Activated CD4-positive, alpha-beta T cell treated with anti-CD3 and anti-CD28 coated beads for 1 hour (primary cell): ENCODE measurements at places on chromosomes 12 and 14.
A peak's percentile ranks its signal among the peaks of the same experiment; 100 is the strongest.

GRCh38 chr14:54659365-54659764, 92.4 kb downstream of the SAMD4A start:
- no peak for DNase-seq

GRCh38 chr12:52311285-52311648, 9.9 kb downstream of the KRT83 start:
- no peak for DNase-seq

DNA sequence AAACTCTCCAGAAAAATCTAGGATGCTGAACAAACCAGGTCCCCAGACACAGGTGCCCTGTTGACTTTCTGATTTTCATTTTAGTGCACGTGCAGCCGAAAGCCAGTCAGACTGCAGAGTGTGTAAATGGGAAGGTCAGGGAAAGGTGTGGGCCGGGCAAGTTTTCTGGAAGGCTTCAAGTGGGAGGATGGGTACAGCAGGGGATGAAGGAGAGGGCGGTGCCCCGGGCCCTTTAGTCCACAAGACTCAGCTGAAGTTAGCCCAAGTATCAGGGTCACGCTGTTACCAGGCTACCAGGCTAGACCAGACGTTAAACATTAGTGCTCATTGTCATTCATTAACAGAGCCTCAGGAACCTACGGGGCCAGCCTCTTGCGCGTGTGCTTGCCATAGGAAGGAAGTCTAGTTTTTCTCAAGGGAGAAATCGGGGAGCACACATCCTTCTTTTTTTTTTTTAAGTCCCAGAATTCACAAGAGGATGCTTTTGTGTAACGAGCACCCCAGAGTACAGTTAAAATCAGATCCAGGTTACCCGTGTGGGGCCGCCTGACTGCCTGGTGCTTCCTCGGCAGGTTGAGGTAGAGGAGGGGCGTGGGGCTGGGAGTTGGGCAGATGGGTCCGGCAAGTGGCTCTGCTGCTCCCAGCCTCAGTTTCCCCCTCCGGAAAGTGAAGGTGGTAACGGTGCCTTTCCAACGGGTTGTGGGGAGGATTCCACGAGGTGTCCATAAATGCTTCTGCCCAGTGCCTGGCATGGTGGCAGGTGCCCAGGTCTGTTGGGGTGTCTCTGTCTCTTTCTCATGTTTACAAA, 19.1 kb downstream of the BCL7A start:
- DNase-seq, result no peak

DNA sequence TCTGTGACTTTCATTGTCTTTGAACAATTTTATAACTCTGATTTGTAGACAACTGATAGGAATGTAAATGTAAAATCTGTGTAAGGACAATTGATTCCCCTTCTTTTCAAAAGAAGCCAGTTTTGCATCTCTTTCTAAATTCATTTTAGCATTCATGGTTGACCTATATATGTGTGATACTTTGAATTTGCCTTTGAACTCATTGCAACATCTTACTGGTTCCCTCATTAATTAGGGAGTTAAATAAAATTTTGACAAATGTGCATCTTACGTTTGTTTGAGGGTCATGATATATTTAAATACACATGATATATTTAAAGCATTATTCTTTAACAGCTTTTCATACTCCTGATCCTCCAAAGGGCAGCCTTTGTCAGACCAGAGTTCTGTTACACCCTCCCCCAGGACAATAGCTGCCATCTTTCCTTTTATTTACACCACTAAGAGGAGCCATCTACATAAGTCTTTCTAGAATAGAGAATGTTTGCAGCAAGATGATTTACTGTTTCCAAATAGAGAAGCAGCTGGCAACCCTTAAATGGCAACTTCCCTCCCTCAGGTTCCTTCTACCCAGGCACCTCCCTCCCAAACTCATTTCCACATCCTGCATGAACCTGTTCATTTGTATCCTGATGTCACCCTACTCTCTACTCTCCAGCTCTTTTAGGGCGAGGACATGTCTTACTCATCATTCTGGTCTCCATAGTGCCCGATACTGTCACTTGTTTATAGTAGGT, 40.2 kb upstream of the APPL2 start:
- no peak for DNase-seq

GRCh38 chr14:59187802-59188460, 536 bp upstream of the DAAM1 start:
- peak; percentile 22 for DNase-seq

DNA sequence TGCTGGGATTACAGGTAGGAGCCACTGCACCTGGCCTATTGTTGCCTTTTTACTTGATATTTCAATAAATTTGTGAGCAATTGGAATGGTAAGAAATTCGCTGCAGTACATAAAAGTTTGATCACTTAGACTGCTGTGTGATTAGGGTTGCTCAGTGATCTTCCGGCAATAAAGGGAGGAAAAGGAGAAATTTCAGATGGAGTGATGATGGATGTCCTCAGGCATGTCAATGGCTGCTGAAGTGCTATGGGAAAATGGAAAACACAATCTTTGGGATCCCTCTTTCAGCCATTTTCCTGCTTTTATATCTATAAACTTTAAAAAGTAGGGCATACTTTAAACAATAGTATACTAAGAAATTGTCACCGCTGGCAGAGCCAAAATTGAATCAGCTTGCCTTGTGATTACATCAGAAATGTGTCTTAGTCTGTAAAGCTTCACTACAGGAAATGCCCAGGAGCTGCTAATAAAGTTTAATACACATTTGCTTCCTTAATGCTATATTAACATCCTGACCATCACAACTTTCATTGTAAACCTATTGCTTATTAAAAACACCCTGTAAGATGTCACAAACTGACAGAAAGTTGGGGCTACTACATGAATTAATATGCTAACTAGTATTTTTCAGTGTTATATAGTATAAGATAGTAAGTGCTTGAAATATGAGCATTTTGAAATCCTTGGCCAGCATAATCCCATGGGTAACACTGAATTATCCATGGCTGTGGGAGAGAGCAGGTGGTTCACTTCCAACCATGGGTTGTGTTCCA, 13.7 kb upstream of the FBXL14 start:
- no peak for DNase-seq

DNA sequence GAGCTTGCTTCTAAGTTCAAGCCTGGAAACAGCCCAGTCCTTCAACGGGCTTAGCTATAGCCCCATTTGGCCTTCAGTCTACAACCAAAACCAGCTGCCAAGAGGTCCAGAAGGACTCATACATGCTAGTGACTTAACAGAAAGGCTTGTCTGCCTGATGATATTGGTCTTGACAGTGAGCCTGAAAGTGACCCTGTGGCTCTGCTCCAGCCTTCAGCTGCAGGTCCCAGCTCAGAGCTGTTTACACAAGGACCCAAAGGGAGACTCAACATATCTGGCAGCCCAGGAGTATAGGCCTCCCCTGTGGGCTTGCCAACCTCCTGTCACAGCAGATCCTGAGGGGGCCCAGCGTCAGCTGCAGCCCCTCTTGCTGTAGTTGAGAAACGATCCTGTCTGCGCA, 27.5 kb downstream of the COX16 start:
- DNase-seq, result no peak

- no peak for DNase-seq
These were observed 30.3 kb upstream of the WDR89 start for GRCh38 chr14:63671987-63672386.

- no peak for DNase-seq
These were observed 329.8 kb upstream of the FOXG1 start for GRCh38 chr14:28436821-28437220.

DNA sequence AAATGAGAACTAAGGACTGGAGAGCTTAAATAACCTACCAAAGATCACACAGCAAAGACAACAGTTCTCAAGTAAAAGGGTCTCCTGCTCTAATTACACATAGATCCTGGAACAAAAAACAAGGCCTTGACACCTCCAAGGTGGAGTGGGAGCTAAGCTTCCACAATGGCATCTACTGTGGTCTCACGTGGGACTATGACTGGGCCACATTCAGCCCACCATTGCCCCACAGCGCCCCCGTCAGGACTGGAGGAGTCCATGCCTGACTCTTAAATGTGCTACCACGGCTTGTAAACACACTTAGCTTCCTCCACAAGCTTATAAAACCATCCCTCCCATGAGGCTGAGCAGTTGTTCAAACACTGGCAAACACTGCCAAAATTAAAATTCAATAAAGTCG, 88.5 kb downstream of the GCH1 start:
- DNase-seq, result no peak

- DNase-seq, result no peak
These were observed 127.7 kb downstream of the KIF26A start for GRCh38 chr14:104265918-104266630.

- DNase-seq, result no peak
These were observed 188.2 kb upstream of the DYRK2 start for GRCh38 chr12:67460388-67460787.

- no peak for DNase-seq
These were observed 42.3 kb downstream of the KIF26A start for GRCh38 chr14:104180561-104181165.

- no peak for DNase-seq
These were observed 25.0 kb downstream of the KIF21A start for GRCh38 chr12:39417916-39418315.

- no peak for DNase-seq
These were observed 46.4 kb downstream of the EMP1 start for GRCh38 chr12:13242936-13243335.

- no peak for DNase-seq
These were observed 31.7 kb upstream of the DYNC1H1 start for GRCh38 chr14:101932673-101933072.

- no peak for DNase-seq
These were observed 70.7 kb downstream of the NOVA1 start for GRCh38 chr14:26527095-26527494.

- DNase-seq, result no peak
These were observed 192.9 kb downstream of the NOVA1 start for GRCh38 chr14:26404927-26405326.
